Activated CD4-positive, alpha-beta T cell treated with anti-CD3 and anti-CD28 coated beads, Interleukin-2, Interleukin-4, amounts not matched to agents 100 ng/mL and 50 ng/mL, durations not matched to agents 16 hours and 8 hours (primary cell): ENCODE measurements at places on chromosomes 5 and 9.

DNA sequence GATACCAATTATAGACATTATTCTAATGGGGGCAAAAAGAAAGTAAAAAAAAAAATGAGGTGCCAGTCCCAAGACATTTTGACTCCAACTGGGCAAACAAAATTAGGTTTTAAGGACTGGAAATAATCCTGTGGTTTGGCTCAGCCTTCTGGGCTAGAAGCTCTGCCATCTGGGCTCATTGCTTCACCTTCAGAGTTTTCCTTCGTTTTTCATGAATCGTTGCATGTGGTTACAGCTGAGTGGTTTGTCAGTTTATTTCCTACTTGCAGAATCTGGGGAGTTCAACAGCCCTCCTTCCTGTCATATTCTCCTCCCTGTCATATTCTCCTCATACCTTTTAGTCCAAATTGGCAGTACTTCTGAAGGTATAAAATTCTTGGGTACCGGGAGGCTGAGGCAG is 12.0 kb downstream of the UGT3A2 start:
- DNase-seq, result no peak

- peak; percentile 61 for DNase-seq
Observed at GRCh38 chr5:132674671-132675506, 1.1 kb downstream of the IL4 start.

DNA sequence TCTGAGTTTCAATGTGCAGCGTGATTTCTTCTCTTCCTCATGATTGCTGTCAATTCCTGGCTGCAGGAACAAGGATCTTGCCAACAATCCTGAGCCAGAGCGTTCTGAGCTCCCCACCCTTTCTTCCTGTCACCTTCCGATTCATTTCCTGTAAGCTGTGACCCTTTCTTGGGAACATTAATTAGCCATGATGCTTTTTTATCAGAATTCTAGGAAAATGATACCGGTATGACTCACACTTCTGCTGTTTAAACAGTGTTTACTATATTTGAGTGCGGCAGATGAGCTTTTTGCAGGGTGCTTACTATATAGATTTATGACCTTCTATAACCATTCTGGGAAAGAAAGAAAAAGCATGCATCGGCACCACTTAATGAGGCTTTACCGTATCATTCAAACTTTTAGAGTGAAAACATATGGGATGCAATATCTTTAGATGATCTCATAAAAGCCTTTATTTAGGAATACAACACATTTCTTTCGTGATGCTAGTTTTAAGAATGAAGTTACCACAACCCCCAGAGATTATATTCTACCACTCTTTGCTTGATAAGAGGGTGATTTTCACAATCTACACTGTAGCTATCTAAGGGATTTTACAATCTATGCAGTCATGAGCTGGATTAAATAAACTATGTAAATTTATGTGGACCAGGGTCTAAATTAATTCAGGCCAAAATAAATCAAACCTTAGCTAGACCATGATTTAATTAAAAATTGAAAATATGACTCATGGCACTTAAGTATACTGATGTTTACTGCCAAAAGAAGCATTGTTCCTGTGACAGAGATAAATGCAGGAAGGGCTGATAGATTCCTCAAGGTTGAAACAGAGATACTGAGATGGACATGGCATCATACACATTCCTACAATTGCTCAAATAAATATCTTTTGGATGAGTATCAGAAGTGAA is 38.0 kb upstream of the OSMR start:
- DNase-seq, result no peak

- no peak for DNase-seq
Observed at GRCh38 chr9:33426843-33427293, 20.5 kb downstream of the AQP3 start.

DNA sequence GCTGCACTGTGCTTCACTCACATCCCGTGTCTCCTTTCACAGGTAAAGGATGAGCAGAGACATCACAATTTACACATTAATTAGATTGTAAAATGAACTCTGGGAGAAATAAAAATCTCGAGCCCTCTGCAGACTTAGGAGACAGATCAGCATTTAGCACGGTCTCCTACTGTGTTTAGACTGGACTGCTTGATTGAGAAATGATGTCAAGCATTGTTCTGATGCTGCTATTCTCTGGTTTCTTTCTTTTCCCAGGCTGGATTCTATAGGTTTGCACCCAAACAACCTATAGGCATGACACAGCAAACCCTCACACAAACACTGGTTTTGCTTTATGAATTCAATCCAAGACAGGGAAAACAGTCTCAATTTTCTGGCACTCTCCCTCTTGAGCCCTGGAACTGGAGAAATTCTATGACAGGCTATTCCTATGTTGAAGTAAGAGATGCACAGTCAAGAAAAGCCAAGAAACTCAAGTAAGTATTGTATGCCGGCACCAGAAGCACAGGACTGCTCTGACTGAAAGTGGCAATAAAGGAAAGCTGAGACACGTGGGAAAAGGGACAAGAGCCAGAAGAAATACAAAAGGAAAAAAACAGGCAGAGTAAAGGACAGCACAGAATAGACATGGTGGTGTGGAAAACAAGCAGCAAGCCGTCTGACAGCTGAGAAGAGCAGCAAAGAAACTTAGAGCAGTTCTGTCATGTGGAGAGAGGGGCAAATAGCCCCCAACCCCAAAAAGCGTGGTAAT is 24.8 kb upstream of the ERAP2 start:
- no peak for DNase-seq

DNA sequence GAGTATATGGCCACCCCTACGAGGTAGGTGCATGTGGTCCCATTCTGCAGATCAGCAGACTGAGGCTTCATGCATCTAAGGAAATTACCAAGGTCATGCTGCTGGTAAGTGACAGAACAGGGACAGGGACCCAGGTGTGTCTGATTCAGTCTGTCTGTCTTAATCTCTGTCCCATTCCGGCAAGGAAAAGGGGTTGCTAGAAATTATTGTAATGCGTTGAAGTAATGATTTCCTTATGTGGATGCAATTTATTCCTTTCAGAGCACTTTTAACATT is 76.8 kb downstream of the AMBP start:
- DNase-seq, result no peak

GRCh38 chr9:75914883-75915452 is 24.5 kb downstream of the PCSK5 start:
- DNase-seq, result no peak

- DNase-seq, result no peak
Observed at GRCh38 chr5:173997331-173997730, 8.4 kb downstream of the C5orf47 start.

- DNase-seq, result peak; percentile 14
Observed at GRCh38 chr9:20315677-20316076, 306.6 kb downstream of the MLLT3 start.
